Vagina (tissue), 2 donors: ENCODE measurements at places on chromosomes 11 and 22.

- DNase-seq = no peak
Observed at GRCh38 chr11:95093548-95093947, 3.9 kb downstream of the ENDOD1 start.

GRCh38 chr11:30107899-30108298 is 91.1 kb upstream of the KCNA4 start:
- DNase-seq = no peak

DNA sequence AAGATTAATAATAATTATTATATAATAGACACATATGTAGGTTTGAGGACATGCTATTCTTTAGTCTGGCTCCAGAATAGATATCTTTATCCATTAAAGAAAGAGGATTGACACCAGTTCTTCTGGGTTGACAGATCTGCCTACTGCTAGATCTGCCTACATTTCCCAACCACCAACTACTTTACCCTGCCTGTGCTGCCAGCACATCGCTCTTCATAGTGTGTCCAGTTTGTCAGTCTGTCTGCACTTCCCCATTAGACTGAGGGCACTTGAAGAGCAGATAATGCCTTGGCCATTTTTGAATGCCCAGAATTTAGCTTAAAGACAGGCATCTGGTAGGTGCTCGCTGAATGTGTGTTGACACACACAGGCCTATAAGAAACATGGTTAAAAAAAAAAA is 910.1 kb upstream of the FAT3 start:
- DNase-seq = no peak

DNA sequence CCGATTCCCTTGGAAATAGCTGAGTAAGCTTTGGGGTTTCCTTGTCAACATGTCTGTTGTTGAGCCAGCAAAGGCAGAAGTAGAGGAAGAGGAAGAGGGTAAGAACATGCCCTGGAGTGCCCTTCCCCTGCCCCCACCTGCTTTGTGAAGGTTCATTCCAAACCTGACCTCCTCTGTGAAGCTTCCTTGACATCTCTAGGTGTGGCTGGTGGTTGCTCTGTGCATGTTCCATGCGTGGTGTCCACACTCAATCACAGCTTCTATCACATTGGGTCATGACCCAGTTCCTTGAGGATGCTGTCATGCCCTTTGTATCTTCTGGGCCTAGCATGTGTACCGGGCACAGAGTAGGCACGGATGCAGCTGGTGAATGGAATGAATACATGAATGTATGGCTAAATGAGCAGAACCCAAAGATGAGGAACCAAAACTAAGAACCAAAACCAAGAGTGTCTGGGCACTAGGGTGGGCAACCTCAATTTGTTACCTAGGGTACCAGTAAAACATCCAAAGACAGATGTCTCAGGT is 23.7 kb upstream of the FXYD6 start:
- DNase-seq = no peak

GRCh38 chr11:1746956-1747752 is 3.2 kb downstream of the IFITM10 start:
- no peak for DNase-seq

DNA sequence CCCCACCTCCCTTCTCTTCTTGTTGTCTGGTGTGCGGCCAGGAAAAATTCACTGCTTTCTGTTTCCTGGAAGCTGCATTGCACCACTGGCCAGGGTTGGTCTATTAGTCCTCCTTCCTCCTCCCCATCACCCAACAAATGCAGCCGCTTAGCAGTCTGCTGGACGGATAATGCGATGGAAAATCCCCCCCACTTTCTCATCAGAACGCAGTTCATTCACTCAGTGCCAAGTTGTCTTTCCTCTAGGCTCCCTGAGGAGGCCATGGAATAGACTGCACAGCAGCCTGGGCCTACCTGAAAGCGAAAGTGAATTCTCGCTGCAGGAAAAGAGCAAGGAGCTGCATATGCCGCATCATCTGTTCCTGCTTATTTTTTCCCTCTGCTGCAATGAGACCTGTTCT is 513.6 kb downstream of the METTL15 start:
- no peak for DNase-seq

DNA sequence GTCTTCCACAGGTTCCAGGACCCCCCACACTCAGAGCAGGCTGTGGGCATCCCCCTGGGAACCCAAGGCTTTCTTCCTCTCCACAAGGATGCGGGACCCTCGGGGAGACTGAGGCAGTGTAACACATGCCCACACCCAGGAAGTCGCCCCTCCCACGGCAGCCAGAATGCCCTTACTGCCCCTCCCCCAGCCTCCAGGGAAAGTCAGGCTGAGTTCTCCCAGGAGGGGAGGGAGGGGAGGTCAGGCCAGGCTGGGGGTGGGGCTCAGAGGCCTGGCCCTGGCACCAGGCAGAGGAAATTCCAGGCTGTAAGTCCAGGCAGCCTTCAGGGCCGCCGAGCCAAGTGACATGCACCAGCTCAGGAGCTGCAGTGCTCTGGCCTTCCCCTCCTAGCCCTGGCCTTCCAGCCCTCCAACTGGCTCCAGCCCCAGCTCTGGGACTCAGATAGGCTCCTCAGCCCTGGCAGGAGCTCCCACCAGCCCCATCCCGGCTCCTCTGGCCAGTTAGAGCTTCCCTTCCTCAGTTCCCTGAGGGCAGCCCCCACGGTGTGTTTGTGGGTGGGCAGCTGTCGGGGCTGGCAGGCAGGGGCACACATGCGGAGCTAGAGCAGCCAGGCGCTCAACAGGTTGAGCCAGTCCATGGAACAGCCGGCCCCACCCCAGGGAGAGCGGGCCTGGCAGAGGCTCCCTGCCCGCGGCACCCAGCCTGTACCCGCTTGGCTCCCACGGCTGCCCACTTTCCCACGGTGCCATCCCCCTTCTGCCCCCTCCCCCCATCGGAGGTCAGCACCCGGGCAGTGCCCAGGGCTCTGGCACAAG is 3.6 kb downstream of the BCL9L start:
- DNase-seq = no peak

DNA sequence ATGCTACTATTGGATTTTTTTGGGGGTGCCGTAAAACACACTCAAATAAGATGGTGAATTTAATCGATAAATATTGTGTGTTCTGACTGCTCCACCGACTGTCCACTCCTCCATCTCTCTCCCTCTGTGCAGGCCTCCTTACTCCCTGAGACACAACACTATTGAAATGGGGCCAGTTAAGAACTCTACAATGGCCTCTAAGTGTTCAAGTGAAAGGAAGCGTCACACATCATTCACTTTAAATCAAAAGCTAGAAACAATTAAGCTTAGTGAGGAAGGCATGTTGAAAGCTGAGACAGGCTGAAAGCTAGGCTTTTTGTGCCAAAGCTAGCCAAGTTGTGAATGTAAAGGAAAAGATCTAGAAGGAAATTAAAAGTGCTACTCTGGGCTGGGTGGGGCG is 156.7 kb downstream of the CTTN start:
- no peak for DNase-seq

DNA sequence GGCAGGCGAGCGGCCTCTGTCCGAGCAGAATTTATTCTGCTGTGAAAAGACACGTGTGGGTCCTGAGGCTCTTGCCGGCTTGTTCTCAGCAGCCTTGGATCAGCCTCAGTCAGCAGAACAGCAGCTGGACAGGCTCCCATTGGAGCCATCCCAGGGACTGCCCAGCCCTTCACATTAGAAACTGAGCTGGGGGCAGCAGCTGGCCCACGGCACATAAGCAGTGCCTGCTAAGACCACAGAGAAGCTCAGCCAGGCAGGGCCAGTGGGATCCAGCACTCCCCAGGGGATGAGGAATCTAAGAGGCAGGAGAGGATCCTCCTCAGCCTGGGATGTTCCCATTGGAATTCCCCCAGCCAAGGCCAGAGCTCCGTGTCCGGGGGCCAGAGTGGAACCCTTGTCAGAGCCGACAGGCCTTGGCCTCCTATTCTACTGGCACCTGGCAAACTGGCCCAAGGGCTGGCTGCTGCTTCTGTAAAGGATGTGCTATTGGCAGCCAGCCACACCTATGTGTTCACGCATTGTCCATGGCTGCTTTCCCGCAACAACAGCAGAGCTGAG is 18.2 kb downstream of the RTN4R start:
- DNase-seq = no peak

- DNase-seq = peak; percentile 84
Observed at GRCh38 chr11:44618561-44619425, 53.3 kb downstream of the CD82 start.

- no peak for DNase-seq
Observed at GRCh38 chr11:62687508-62688396, 1.6 kb downstream of the LRRN4CL start.

DNA sequence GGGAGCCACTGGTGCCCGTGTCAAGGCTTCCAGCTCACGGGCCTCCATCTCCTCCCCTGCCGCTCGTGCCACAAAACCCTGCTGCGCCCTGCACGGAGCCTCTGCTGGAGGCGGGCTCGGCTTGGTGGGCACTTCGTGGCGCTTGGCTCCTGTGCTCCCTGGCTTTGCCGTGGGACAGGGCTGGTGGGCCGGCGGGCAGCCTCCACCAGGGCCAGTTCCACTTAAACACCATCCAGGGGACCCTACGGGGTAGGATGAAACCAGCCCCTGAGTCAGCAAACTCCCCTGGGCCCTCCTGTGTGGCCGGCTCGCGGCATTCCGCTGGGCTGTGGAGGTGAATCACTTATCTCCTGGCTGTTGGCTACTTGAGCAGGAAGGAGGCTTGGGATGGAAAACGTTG is 1304.6 kb downstream of the BRD1 start:
- no peak for DNase-seq

DNA sequence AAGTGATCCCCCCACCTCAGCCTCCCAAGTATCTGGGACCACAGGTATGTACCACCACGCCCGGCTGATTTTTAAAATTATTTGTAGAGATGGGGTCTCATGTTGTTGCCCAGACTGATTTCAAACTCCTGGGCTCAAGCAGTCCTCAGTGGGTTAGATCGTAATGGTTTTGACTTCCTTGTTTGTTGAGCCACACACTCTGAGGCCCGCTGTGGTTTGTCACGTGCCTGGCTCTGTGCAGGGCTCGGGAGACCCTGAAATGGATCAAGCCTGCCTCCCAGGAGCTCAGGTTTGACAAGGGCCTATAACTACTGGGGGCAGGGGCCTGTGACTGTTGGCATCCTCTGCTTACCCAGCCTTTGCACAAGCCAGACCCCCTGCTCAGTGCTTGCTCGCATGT is 68.1 kb downstream of the MPPED1 start:
- no peak for DNase-seq

GRCh38 chr11:47233989-47234668 is 14.5 kb downstream of the ACP2 start:
- DNase-seq = no peak

GRCh38 chr11:128421577-128422330 is 165.6 kb downstream of the ETS1 start:
- DNase-seq = no peak

GRCh38 chr11:87295237-87295636 is 257.5 kb downstream of the TMEM135 start:
- no peak for DNase-seq

DNA sequence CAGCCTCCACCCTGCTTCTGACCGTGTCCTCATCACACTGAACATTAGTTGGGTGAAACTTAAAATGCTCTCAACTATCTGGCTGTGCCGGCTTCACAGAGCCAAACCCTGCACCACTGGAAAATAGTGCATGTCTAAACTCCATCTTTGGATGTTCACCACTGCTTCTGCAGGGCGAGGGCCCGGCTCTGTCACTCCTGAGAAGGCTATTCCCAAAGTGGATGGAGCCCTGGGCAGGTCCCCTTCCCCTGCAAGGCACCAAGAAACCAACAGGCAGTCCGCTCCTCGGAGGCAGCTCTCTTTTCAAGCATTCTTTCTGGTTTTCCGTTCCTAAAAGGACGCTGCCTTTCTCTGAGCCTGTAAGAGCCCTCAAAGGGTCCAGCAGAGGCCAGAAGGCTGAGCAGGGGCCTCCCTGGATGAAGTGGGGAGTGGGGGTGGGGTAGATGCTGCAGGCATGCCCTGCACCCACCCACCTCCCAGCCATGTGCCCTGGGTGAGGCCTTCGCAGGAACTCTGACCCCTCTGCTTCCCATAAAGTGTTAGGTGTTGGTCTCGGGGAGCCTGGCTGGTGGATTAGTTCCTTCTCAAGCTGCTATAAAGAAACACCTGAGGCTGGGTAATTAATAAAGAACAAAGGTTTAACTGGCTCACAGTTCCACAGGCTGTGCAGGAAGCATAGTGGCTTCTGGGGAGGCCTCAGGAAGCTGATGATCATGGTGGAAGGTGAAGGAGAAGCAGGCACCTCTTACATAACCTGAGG is 23.3 kb downstream of the LINC01488 start:
- DNase-seq = no peak

GRCh38 chr22:25208743-25209505 is 9.3 kb downstream of the CRYBB3 start:
- DNase-seq = no peak

DNA sequence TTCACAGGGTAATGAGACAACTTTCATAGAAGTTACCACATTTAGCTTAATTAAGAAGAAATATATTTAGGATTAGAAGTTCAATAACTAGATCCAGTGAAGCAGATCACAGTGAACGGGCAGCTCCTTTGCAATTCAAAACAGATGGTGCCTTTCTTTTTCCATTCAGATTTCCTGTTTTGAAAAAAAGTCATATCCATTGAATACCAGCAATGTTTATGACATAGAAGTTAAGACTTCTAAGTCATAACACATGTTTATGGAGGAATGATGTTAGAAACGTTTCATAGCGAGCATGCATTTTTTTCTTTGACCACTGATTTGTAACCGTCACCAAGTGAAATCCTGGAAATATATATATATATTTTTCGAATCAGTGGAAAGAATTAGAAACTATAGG is 24.7 kb downstream of the LUZP2 start:
- no peak for DNase-seq

- no peak for DNase-seq
Observed at GRCh38 chr22:41254230-41254629, 13.5 kb upstream of the CHADL start.

DNA sequence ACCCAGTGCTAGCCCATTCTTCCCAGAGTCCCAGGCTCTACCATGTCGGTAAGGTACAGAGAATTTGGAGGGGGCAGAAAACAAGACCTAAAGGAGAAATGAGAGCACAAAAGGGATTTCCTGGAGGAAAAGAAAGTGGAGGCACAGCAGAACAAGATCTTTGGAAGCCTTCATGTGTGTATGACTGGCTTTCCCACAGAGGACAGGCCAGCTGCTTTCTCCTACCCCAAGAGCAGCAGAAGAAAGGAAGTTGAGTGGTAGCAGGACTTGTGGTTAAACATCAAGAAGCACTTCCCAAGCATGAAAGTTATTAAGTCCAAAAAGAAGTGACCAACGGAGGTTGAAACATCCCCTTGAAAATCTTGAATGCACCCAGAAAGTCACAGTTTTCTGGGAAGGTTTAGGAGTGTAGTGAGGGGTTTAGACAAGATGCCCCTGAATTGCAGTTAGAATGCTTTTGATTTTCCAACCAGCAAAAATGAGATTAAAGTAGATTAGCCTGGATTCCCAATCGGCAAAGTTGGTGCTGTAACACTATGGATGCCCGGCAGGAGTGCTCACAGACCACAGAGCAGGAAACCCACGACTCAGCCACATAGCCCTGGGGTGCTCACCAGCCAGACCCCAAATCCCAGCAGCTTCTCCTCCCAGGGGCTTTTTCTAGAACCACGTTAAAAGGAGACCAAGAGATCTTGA is 608 bp downstream of the TMPRSS13 start:
- DNase-seq = no peak

DNA sequence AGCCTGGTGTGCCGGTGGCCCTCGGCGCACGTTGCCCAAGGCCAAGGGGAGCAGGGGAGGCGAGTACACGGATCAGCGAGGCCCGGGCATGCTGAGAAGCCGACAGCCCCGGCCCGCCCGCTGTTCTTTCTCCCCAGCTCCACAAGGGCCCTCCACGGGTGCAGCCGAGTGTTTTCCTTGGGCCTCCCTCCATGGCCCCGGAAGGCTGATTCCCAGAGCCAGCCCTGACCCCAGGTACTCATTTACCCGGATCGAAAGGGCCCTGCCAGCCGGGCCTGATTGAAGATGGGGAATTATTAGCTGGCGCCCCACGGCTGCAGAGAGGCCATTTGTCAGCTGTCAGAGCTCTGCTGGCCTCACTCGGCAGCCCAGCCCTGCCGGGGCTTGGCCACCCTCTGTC is 53.1 kb downstream of the WNT7B start:
- DNase-seq = no peak
